ENCODE measurements at places on chromosomes 6 and 20. TPM values are rescaled to one million over a fixed set of nuclear protein-coding genes. Genes with fewer than 3 reads are reported as not detected.

DNA sequence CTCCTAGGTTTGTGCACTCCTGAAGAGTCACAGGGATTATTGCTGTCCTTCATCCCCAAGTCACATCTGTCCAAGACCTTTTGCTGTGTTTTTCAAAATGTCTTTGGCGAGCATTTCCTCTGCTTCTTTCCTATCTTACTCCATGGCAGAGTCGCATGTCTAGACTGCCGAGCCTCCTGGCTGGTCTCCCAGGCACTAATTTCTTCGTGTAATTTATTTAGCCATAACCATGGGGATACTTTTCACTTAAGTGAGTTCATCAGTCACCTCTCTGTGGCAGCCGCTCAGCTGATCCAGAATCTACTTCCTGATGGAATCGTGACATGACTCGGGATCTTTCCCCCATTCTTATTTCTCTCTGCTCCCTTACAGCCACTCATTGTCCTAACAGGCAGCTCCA, 25.8 kb downstream of the ADGRF5 start:
- ATAC-seq = no peak

DNA sequence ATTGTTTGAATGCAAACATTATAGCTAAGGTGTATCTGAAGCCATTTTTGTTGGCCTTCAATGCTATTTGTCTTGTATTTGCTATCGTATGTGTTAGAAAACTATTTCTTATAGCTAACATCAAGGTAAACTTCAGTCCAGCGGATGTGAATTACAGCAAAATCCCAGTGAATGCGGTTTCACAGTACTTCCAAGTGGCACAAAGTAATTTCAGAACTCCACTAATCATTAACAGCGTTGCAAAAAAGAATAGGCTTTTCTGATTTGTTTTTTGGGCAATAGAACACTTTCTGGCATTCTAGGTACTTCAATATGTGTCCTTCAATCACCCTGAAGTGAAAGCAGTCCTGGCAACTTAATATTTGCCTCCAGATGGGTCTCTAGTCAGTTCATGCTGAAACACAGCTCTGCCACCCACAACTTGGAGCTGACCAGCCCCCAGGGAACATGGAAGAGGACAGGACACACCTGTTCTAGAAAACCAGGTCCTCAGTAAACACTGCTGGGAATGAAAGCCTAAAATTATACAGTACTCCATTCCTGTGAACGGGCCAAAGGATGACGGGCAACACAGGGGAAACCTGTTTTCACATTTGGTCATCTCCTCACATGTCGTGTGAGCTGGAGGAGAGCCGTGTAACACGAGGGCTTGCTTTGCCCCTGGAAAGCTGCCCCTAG, 9.7 kb upstream of the MRPS10 start:
- peak; percentile 53 for ATAC-seq

GRCh38 chr6:105484238-105485161, 81.6 kb upstream of the PREP start:
- peak; percentile 54 for ATAC-seq

- no peak for ATAC-seq
These were observed 376.7 kb upstream of the CITED2 start for GRCh38 chr6:139751179-139751578.

- ATAC-seq = no peak
These were observed 38.7 kb downstream of the RANBP9 start for GRCh38 chr6:13672904-13673303.

GRCh38 chr6:44020148-44020547, 107.1 kb downstream of the MRPL14 start:
- ATAC-seq = no peak

- no peak for ATAC-seq
These were observed 114.2 kb upstream of the BEND6 start for GRCh38 chr6:56840467-56841380.

DNA sequence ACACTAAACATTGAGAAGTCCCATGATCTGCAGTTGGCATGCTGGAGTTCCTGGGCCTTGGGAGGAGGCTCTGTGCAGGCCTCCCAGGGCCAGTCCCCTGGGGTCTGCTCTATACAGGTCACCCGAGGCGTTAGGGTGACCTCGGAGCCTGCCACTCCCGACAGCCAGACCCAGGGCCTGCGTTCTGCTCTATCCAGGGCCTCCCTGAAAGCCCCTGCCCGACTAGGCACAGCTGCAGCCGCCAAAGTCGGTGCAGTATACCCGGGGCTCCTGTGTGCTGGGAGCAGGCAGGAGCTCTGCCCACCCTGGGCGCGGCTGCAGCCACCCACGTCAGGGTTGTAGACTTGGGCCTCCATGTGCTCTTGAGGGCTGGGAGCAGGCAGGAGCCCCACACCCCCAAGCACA, 6.3 kb upstream of the OR14J1 start:
- ATAC-seq = peak; percentile 15

Gene BNIP5
- total RNA-seq = not detected

Gene NINL
- total RNA-seq = 4.8 TPM
